Cerebellar nuclear complex (tissue), 1 donor: ENCODE measurements at places on chromosomes 4 and X.

- no peak for DNase-seq
These were observed 3.1 kb downstream of the SCML1 start for GRCh38 chrX:17740137-17741122.

GRCh38 chr4:125179727-125180126, 135.0 kb upstream of the FAT4 start:
- DNase-seq: no peak

DNA sequence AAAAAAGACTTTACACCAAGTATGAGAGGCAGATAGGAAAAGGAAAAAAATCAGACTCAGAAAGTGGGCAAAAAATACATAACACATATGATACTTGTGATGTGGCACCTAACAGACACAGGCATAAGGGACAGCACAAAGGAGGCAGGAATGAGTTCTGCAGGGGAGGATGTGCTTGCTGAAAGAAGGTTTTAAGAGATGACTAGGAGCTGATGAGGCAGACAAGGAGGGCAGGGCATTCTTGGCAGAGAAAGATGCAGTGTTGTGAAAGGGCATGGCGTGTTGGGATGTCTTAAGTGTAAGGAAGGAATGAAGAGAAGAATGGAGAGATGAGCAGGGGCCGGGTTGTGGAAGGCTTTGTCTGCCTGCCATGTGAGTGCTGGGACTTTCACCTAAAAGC, 49.7 kb upstream of the TMEM154 start:
- DNase-seq: no peak

- no peak for DNase-seq
These were observed 859 bp downstream of the SMARCA1 start for GRCh38 chrX:129522184-129523078.

DNA sequence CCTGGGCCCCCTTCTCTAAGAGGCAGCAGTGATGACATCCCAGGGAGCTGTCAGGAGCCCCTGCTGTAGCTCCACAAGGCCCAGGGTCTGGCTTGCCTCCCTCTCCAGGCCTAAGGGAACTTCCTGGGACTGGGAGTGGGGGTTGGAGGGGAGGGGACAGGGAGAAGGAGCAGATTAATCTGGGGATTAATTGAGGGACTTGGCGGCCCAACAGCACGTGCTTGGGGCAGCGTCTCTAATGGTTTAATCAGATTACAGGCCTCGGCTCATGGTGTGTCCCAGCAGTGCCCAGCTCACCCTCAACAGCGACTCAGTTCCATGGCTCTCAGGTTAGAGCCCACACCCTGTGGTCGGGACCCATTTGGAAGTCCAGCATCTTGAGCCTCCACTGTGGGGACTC, 47.9 kb downstream of the EFNB1 start:
- DNase-seq: no peak

- DNase-seq: no peak
These were observed 265.0 kb downstream of the ANK2 start for GRCh38 chr4:113314426-113314825.

- no peak for DNase-seq
These were observed 9.3 kb downstream of the VGLL1 start for GRCh38 chrX:136541294-136541693.

DNA sequence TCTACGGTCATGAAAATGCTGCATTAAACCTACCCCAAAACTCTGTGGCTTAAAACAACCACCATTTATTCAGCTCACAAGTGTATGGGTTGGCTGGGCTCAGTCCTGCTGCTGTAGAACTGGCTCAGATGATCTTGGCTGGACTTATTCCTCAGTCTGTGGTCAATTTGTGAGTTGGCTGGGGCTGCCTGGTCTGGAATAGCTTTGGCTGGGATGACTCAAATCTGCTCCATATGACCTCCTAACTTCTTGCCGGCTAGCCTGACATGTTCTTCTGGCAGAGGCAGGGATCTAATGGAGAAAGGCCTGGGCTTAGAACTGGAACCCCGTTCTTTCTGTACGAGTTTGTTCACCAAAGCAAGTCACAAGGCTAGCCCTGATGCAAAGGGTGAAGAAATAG, 71.7 kb downstream of the CFAP299 start:
- DNase-seq: no peak

DNA sequence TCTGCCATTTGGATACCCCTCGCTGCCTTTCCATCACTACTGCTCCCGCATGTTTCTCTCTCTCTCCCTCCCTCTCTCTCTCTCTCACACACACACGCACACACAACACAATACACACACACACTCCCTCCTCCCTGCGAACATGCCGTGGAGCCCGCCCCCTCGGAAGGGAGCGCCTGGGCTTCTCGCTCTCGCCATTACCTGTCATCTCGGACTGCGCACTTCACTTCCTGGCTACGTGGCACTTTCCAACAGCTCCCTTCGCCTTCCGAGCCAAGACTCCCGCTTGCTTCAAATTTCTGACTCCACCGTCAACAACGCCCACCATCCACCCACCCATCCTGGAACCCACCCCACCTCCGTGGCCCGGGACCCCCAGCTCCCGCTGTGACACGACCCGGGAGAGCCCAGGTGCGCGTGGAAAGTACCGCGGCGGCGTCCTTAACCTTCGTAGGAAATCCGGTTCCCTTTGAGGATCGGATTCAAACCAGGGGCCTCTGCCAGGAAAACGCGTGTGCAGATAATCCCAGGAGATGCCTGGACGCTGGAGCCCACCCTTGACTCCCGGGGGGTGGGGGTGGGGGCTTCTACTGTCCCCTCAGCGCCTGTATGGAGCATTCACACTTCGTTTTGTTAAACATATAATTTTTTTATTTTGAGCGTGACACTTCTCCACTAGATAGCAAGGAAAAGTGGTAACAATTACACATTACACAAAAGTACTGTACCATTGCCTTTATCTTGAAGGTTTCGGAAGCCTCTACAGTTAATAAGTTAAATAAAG, 12.5 kb downstream of the ARX start:
- no peak for DNase-seq

GRCh38 chr4:27594922-27595321, 734.3 kb downstream of the STIM2 start:
- no peak for DNase-seq

- DNase-seq: no peak
These were observed 85.9 kb upstream of the PAK3 start for GRCh38 chrX:111010111-111010510.

- no peak for DNase-seq
These were observed 171.9 kb downstream of the TENM3 start for GRCh38 chr4:182415116-182415515.

GRCh38 chr4:171636606-171637005, 176.6 kb upstream of the GALNTL6 start:
- DNase-seq: no peak

GRCh38 chr4:147039976-147040575, 94.4 kb upstream of the TTC29 start:
- DNase-seq: no peak

- DNase-seq: no peak
These were observed 99.1 kb upstream of the FAM47C start for GRCh38 chrX:36908801-36909675.

GRCh38 chrX:51151734-51152133, 180.9 kb upstream of the NUDT10 start:
- no peak for DNase-seq

GRCh38 chr4:40575846-40576245, 53.8 kb downstream of the RBM47 start:
- no peak for DNase-seq

DNA sequence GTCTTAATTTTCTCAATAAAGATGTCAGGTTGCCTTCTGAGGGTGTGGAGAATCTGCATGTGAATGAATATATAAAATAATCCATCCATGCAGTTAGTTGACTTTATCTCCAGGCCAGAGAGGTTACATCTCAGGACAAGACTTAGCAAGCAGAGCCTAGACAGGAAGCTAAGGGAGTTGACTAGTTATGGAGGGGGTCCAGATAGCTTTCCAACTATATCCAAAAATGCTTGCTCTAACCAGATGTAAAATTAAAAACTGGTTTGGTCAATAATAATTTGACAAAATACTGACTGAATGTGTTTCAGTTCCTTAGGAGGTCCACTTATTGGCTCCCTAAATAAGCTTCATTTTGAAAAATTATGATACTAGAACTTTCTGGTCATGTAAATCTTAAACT, 101.4 kb downstream of the PAPSS1 start:
- DNase-seq: no peak

DNA sequence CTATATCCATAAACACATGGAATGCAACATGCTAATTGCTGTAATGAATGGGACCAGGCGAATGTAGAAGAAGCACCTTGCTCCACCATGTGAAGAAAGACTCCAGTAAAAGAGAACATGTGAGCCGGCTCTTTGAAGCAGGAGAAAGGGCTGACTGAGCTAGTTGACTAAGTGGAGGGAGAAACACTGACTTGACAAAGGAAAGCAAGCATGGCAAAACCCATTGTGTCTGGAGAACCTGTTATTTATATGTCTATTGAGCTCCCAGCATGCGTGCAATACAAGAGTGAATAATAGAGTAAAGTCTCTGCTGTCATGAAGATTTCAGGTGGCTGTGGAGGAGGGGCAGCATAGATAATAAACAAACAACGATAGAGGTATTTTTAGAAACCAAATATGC, 559.9 kb downstream of the RAB28 start:
- no peak for DNase-seq

GRCh38 chr4:169090484-169091215, 80.6 kb upstream of the CBR4 start:
- DNase-seq: no peak

GRCh38 chr4:2343476-2343875, 75.0 kb downstream of the ZFYVE28 start:
- DNase-seq: peak; percentile 40

GRCh38 chr4:98963538-98964433, 31.7 kb upstream of the METAP1 start:
- DNase-seq: no peak

DNA sequence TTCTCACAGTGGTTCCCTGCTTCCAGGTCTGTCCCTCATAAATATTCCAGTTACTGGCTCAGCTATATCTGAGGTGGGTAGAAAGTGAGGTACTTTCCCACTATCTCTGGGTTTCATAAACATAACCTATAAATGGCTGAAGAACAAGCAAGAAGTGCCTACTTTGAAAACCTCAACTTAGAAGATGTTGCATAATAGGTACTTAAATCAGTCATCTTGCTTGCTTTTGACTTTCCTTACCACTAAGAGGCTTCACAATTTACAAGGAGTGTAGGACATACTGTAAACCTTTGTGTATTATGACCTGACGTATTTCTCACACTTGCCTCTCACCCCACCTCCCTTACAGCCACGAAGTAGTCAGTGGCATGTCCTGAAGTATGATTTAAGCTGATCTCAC, 145.9 kb downstream of the PCDH19 start:
- DNase-seq: no peak

DNA sequence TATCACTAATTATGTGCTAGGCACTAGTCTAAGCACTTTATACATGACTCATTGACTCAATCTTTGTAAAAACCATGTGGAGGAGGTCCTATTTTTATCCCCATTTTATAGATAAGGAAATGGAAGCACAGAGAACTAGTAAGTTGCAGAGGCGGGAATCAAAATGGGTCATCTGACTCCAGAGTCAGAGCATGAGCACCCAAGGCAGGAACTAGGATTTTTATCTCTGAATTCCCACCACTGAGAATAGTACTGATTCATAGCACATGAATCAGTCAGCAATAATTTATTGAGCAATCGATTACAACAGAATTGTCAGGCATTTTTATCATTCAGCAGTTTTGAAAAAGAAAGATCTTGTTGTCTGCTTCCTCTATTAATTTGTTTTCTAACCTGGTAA, 19.3 kb downstream of the SCARB2 start:
- DNase-seq: no peak

GRCh38 chr4:111937368-111937767, 207.9 kb upstream of the FAM241A start:
- DNase-seq: no peak

GRCh38 chrX:51148848-51149247, 183.8 kb upstream of the NUDT10 start:
- no peak for DNase-seq

DNA sequence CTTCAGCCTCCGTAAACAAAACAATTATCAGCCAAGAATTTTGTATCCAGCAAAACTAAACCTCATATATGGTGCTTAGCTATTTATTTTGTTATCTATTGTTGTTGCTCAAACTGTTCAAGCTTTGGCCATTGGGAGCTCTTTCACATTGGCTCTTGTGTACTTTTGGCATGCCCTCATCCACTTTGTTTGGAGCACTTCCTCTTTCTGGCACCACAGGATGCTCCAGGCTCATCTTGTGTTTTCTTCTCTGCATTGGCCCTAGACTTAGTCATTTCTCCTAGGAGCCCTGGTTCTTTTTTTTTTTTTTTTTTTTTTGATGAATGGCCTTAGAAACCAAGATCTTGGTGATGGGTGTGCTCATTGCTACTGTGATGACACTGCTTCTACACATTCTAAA, 74.5 kb downstream of the DIPK2B start:
- no peak for DNase-seq

DNA sequence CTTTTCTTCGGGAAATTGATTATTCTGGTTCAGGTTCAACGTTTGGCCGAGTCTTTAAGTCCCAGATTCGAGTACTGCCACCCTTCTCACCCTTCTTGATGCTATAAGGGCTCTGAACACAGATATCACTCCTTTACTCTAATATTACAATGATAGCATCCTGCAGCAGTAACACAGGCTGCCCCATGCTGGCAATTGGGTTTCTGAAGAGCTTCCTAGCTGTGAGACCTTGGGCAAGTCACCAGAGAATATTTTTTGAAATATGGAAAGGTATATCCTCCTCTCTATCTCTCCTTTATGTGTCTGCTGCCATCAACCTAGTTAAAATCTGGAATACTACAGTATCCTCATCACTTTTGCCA, 297 bp upstream of the MTMR8 start:
- DNase-seq: no peak

- no peak for DNase-seq
These were observed 24.4 kb downstream of the TXK start for GRCh38 chr4:48109413-48110263.

DNA sequence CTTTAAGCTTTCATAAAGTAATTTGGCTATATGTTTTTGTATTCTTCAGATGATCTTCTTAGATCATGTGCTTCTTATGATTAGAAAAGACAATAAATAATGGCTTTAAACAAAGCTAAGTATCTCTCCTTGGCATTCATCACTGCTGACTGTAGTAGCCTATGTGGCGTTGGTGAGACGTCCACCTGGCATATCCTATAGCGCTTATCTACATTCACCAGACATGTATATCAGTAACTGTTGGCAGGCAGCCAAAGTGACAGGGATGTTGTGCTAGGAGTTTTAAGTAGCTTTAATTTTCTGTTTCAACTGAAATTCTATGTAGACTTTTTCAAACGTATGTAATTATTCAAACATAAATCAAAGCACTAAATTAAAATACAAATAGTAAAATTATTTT, 276.4 kb downstream of the IL15 start:
- DNase-seq: no peak

- DNase-seq: no peak
These were observed 100.1 kb downstream of the RTL5 start for GRCh38 chrX:72031634-72032033.

GRCh38 chrX:153900831-153901752, 3.4 kb upstream of the AVPR2 start:
- no peak for DNase-seq

GRCh38 chr4:85798012-85798770, 323.2 kb downstream of the ARHGAP24 start:
- DNase-seq: no peak
